ENCODE measurements at places on chromosomes 4 and X.

GRCh38 chr4:108003982-108004515 is 14.4 kb downstream of the HADH start:
- no peak for DNase-seq

DNA sequence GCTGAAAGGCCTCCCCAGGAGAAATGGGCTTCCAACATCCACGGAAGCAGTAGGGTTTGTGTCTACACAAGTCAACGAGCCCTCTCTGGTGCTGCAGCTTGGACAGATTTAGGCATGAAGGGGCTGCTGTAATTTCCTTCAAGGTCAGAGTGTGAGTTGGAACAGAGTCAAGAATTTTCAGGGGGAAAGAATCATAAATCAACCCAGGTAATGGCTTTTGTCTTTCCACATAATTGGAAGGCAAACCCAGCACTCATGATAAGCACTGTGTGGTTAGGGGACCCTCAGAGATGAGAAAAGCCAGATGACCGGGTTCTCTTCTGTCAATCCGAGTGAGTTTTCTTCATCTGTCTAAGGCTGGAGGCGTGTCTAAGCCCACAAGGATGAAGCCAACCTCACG is 78.6 kb upstream of the MXRA5 start:
- no peak for DNase-seq

DNA sequence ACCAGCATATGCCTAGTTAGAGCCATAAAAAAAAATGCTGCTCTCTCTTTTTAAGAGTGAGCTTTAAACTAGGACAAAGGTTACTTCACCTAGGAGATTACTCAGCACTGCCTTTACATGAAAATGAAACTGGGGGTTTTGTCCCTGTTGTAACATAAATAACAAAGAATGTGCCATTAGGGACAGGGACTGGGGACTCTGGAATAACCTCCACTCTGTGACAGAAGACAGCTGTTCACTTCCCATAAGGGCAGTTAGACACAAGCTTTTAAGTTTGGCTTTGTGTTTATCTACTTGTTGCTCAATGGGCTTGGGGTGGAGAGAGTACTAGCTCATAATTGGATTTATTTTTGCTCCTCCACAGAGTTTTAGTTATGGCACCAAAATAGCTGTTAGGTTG is 11.9 kb downstream of the ENPEP start:
- DNase-seq, result no peak

- DNase-seq, result no peak
These were observed 812 bp downstream of the FAT1 start for GRCh38 chr4:186722796-186723291.

DNA sequence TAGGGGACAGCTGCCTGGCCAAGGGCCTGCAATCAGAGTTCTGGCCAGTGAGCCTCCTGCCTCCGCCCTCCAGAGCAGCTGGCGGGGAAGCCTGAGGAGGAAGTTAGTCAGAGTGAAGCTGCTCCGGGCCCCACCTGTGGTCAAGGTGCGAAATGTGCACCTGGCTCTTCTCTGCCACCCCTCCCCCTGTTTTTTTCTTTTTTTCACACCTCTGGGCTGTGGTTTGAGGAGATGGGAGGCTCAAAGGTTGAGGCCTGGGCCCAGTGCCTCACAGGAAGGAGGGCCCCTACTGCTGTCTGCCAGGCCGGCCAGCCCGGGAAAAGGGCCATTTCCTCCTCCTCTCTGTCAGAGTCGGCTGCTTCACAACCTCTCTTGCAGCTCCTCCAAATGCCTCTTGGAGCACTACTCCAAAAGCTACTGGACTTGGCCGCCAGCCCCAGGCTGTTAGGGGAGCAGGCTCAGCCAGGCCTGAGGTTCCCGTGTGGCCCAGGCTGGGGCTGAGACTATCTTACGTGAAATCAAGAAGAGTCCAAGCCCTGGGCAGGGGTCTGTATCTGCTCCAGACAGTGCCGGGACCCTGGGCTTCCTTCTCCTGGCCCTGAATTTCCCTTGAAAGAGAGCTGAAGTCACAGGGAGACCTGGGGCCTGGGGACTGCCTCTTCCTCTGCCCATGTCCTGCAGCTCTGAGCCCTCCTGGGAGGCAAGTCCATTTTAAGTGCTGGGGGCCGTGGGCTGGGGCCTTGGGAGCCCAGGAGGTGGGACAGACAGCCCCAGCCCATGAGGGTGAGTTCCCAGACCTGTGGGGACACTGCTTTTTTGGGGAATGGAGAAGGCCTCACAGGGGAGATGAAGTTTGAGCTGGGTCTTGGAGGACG is 4.5 kb upstream of the CXCR3 start:
- no peak for DNase-seq

DNA sequence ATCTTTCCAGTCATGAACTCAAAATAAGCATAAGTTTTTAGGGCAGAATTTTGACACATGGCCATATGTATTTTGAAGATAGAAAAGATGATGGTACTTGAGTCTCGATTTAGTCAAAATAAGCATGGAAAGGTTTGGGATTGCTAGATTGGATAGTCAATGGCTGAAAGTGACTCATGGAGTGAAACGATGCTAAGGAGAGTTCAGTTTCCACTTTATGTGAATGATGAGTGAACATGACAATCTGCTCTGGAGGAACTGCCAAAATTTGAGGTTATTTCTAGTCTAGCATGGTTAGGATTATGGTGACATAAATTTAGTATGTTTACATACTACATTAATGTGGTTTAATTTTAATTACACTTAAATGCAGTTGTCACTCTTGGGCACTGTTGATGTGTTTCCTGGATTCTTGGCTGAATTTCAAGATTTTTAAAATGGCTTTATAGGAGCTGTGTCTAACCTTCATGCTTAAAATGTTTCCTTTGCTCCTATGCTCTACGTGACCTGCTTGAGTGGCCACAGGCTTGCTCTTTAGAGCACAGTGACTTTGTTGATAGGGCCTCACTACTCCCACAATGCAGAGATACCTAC is 17.1 kb downstream of the DDX3X start:
- no peak for DNase-seq

DNA sequence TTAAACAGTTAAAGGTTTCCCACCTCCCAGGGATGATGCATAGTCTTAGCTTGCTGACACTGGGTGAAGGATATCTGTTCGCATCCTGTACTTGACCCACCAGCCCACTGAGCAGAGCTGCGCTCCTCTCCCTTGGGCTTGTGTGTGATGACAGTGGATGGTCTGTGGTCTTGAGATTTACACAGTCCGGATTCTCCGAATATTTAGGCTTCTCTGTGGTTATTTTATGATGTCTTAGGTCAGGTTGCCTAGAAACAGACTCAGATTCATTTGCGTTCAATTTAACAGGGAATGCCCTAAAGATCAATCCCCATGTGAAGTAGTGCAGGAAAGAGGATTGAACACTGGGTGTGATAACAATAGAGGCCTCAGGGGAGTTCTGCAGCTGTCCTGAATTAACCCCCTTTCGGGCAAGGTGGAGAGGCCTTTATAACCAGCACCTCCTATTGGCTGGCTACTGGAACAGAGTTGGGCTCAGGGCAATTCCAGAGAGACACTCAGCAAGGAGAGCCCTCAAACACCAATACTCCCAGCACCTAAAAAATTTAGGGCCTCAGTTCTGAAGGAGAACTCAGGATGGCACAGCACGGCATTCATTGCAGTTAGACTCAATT is 653.2 kb upstream of the GALNT7 start:
- DNase-seq, result no peak

DNA sequence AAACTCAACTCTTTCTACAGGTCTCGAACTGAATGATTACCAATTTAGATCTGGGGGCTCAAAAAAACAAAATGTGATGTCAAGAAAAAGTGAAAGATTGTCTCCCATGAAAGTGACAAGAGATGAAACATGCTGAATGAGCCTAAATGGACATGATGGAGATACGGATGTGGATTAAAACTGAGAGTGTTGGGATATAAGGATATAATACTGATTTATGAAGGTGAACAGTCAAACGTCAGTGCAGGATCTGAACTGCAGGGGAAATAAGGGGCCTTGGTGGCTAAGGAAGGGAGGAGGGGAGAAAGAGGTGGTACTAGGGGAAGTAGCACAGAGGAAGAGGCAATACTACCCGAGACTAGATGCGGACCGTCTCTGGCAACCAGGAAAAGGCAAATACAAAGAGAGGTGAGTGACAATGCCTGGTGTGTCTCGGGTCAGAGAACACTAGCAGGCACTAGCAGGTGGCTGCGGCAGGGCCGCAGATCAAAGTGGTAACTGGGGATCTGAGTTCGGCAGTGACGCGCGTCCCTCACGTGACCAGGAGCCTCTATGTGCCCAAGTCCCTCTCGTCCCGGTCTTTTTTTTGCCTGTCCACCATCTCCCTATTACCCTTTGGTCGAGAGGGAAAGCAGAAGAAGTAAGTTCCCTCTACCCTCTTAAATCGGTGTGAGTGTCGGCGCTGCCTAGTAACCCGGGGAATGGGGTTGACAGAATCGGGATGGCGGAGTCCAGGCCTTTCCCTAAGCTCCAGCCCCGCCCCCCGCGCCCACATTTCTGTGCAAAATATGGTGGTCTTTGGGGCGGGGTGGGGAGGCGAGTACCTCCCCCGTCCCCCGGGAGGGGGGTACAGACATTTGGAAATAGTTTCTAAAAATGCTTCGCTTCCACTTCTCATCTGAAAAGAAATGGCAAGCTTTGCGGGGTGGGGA is at the start of gene TCEAL1:
Gene TCEAL1 (plus strand): TSS at position 590 of the 932 bp plus-strand sequence. CDS start 942 bp downstream, outside the sequence.
- DNase-seq, result no peak

- DNase-seq, result no peak
These were observed 88.5 kb downstream of the FIP1L1 start for GRCh38 chr4:53465891-53466290.

GRCh38 chr4:85682391-85682790 is 207.4 kb downstream of the ARHGAP24 start:
- DNase-seq, result no peak

GRCh38 chrX:74670028-74670427 is 55.6 kb upstream of the RLIM start:
- DNase-seq, result no peak

GRCh38 chrX:138858438-138858837 is 146.9 kb upstream of the FGF13 start:
- DNase-seq, result no peak

- DNase-seq, result no peak
These were observed 123.7 kb downstream of the CBR4 start for GRCh38 chr4:168886351-168886750.

- no peak for DNase-seq
These were observed 14.6 kb downstream of the RAB9B start for GRCh38 chrX:103817502-103817901.

DNA sequence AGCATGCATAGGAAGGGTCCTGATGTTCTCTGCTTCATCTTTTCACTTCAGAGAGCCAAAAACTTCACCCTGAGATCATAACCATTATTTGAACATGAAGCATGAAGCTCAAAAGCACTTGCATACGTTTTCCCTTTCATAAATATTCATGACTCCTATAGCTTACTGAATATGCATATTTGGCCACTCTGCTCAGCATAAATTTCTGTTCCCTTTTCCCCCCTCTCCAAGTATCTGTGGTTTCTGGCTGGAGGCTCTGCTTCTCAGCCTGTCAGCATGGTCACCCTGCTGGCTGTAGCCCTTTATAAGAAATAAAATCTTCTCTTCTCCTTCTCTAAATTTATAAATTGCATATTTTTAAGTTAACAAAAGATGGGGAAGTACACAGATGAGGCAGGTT is 384.7 kb upstream of the AGA start:
- DNase-seq, result no peak

- no peak for DNase-seq
These were observed 132.0 kb upstream of the HDX start for GRCh38 chrX:84634201-84634782.

GRCh38 chrX:101460669-101461068 is 24.6 kb upstream of the ARMCX4 start:
- no peak for DNase-seq

DNA sequence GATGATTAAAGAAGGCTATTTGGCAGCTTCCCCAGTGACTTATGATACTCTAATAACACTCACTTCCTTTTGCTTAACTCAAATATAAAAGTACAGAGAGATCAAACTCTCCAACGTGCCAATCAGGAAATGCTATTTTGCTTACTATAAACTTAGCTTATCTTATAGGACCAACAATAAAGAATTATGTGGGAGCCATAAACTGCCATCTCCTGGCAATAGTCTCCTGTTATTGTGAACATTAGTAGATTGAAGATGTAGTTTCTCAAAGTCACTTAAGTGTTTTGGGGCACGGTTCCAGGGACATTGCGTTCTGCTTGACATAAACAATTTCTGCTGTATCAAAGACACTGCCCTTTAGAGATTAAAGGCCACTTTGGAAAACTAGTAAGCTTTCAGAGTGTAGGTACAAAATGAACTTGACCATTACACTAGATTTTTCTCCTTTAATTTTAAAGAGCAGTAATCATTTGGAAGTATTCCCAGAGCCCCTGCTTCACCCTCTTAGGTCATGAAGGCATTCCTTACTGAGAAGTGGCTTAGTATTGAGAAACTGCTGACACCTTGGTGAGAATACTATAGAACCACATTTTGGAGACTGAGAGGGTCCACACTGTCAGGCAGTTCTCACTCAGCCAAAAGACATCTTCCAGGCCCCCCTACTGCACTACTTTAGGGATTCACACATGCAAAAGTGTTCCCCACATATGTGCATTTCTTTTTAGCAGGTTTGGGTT is 51.9 kb downstream of the MAOA start:
- no peak for DNase-seq

GRCh38 chrX:124344246-124344645 is 2.1 kb upstream of the SH2D1A start:
- DNase-seq, result no peak

DNA sequence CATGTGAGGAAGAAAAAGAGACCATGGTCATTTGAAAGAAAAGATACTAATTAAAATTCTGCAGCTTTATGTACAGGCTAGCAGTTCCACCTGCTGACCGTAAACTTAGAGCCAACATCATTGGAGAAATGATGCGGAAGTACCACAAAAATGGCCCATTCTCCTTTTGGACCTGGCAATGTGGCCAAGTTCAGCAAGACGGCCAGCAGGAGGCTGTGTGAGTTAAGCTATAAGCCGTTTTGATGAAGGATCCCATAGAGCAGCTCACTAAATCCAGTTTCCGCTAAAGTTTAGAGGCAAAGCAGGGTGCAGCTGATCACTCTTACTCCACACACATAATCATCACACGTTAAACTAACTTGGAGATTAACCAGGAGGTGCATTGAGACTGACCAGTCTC is 133.8 kb downstream of the LDB2 start:
- no peak for DNase-seq

DNA sequence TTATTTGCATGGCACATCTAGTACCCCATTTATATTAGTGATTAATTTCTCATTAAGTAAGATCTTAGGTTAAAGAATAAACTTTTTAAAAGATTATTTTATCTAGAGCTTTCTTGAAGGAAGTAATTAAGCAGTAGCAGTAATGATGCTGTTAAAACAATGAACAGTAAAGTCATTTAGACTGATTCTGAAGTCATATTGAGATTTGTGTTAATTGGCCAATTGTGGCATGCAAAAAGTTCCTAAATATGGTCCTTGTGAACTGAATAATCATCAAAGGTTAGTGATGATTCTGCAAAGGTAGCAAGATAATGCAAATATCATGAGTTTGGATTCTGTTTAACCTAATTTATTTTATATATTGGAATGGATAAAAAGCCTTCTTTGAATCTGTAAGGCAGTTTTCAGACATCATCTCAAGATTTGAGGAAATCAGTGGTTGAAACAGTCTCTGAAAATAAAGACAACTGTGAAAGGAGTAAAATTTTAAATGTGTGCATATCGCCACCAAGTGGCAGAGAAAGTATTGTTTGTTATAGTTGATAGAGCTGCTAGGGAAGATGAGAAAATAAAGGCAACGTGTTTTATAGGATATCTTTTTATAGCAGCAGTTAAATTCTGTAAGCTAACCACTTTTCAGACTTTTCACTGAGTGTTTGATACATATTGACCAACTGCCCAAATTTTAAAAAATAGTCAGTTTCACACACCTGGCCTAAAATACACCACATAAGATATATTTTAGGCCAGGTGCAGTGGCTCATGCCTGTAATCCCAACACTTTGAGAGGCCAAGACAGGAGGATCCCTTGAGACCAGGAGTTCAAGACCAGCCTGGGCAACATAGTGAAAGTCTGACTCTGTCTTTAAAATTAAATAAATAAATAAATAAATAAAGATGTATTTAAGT is 79.6 kb downstream of the CCKAR start:
- no peak for DNase-seq
